ENCODE measurements at places on chromosomes 3 and 15. TPM values are rescaled to one million over a fixed set of nuclear protein-coding genes. Genes with fewer than 3 reads are reported as not detected.

MESP1 gene
- total RNA-seq, result 2.5 TPM

TYRO3 gene
- total RNA-seq, result 13.8 TPM

TMEM108 gene
- total RNA-seq, result 0.12 TPM

GRCh38 chr3:9935966-9936510 is 2.4 kb downstream of the CRELD1 start:
- no peak for DNase-seq

- no peak for DNase-seq
Measured at GRCh38 chr3:102176333-102177050, 258.3 kb upstream of the ZPLD1 start.

DNA sequence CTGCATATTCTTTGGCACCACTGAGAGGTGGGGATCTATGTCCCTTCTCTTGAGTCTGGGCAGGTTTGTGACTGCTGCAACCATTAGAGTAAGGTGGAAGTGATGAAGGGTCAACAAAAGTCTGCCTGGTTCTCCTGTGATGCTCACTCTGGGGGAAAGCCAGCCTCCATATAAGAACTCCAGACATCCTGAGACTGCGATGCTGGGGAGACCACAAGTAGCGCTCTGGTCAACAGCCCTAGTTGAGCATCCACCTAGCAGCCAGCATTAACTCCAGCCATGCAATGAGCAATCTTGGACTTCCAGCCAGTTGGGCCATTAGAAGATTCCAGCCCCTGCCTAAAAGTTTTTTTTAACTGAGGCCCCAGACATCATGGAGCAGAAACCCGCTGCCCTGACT is 62.8 kb downstream of the SCN11A start:
- DNase-seq, result no peak

- peak; percentile 27 for DNase-seq
Measured at GRCh38 chr3:184240384-184241140, 8.2 kb downstream of the ALG3 start.

TGM4 gene
- under 0.01 TPM for total RNA-seq

DNA sequence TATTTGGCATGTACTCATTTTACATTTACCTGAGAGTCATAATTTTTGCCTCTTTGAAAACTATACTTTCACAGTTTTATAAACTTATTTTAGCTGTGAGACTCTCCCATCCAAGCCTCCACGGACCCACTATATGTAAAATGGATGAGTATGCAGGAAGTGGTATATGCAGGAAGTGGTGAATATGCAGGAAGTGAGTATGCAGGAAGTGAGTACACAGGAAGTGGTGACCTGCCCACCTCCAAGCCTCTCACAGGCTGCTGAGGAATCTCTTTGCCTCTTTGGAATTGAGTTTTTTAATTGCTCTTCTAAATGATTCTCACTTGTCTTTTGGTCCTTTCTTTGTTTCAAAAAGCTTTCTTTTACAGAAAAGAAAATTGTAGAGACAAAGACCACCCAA is 85.2 kb downstream of the KBTBD8 start:
- DNase-seq, result peak; percentile 46

DNA sequence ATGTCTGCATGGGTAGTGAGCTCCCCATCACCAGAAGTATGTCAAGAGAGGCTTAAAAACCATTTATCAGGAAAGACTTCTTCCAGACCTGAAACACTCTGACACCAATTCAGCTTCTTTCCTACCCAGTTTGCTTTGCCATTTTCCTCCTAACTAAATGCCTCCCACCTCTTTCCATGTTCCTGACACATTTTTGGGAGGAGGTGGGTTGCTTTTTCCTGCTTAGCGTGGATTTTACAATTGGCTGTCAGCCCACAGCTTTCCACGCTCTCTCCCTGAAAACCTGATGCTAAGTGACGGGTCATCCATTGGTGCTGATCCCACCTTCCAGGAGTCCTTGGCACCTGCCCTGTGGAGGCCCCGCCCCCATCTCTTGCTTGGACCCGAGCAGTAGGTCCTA is 264.9 kb upstream of the ST8SIA2 start:
- no peak for DNase-seq

GRCh38 chr3:13288732-13289718 is 131.1 kb downstream of the NUP210 start:
- DNase-seq, result peak; percentile 15

DNA sequence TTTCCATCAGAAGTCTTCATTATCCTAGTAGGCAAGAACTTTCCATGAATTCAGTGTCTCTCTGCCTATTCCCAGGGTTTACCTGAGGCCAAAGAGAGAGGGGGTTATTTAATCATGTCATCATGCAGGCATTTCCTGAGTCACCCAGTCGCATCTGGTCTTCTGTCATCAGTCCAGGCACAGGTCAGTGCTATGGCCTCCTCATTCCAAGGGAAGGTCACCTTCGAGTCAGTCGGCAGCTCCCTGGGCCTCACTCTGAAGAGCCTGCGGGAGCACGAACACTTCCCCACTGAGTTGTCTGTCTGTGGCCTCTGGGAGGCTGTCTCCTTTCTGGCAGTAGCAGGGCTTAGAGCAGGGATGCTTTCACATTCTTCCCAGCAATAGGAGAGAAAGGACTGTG is 26.2 kb upstream of the LRTM1 start:
- DNase-seq, result peak; percentile 99

RAB6B gene
- 0.29 TPM for total RNA-seq

THSD4 gene
- 25.2 TPM for total RNA-seq

- no peak for DNase-seq
Measured at GRCh38 chr3:73774645-73775044, 149.9 kb upstream of the PDZRN3 start.

MAGI1 gene
- 3.4 TPM for total RNA-seq

DNA sequence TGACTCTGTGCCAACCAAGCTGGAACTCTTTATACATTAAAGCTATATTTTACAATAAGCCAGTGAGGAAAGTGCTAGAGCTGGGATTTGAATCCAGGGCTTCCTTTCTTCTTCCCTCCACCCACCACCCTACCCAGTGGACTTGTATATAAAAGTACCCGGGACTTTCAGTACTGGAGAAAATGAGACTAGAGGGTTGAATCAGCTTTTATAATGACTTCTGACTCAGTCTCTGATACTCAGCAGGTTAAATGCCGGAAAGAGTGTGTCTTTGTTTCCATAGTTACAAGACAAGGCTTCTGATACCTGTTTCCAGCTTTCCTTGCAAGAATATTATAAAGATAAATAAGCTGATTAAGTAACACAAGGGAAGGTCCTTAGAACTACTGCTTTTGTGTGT is 80.9 kb downstream of the FRMD4B start:
- peak; percentile 20 for DNase-seq

TMEM45A gene
- 142 TPM for total RNA-seq

DNA sequence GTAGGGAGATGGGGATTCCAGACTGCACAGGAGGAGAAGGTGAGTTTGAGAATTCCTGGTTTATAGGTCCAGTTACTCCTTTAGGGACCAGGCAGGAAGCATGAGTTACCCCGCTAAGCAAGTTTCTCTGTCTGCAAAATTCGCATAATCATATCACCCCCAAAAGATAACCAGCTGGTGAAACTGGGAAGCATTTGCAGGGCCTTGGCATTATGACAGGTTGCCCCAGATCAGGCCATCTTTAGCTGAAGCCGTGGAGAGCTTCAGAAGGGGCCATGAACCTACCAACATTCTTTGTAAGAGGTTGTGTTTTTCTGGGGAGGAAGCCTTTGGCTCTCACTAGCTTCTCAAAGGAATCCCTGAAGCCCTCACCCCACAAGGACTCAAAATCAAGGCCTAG is 29.4 kb downstream of the ATP2B2 start:
- no peak for DNase-seq

CIDEC gene
- total RNA-seq, result not detected

SNTN gene
- not detected for total RNA-seq

GRCh38 chr15:82950295-82950694 is 2.2 kb downstream of the HOMER2 start:
- no peak for DNase-seq

DNA sequence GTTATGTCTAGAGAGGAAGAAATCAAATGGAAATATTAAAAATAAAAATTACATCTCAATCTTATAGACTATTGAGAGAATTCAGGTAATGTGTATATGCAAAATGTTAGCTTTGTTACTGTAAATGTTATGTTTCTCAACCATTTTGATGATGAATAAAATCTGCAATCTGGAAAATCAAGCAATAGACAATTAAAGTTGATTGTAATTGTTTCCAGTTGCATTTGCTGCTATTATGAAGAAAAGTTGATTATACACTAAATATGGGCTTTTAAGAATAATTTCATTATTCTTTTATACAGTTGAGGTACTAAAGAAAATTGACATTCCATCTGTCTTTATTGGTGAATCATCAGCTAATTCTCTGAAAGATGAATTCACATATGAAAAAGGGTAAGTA is 68.9 kb downstream of the PFN2 start:
- no peak for DNase-seq

ETFA gene
- 216 TPM for total RNA-seq

DNA sequence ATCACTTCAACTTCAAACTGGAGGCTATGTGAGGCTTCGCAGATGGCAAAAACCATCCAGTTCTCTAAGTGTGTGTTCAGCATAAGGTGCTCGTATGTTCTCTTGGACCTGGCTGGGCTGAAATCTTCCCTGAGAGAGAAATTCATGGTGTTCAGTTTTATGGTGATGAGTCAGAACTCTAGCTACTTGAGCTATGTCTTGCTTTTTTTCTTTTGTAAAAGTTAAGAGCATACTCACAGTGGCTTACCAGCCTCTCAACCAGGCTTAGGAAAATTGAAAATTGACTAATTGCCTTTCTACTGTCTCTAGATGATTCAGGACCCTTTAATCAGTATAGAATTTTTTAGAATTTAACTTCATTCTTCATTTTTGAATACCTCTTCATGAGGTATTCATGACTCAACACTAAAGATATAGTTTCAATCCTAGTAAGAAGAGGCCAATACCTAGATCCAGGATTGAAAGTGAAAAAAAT is 617.5 kb downstream of the TBL1XR1 start:
- DNase-seq, result no peak

DNA sequence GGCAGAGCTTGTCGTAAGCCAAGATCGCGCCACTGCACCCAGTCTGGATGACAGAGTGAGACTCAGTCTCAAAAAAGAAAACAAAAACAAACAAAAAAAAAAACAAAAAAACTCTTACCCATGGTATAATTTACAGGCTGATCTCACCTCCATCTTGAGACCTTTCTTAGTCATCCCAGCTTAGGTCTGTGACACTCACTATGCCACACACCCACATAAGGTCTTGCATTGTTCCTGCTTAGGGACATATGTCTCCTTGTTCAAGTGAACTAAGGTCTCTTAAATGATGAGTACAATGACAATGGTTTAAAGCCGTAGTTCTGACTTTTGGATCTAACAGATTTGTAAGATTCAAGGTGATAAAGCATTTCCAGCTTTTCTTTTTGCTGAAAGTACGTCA is 360.2 kb upstream of the ARHGEF26 start:
- DNase-seq, result no peak

CCR3 gene
- 0.10 TPM for total RNA-seq

DNA sequence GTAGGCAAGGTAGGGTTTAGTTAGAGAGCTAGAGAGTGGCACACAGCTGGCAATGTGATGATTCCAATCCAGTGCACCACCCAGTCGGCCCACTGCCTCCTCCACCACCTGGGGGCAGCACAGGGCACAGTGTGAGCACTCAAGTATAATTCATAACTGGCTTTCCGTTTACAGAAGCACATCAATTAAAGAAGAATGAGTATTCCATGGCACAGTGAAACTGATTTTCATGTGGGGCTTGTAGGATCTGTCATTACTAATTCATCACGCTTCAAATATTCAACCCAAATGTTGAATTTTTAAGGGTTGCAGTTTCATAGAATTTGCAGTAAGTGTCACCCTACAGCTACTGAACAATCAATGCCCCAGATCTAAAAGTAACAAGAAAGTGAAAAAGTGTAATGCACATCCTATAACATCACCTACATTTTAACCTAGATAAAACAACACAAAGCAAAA is 149.9 kb downstream of the IGSF11 start:
- peak; percentile 39 for DNase-seq

DNA sequence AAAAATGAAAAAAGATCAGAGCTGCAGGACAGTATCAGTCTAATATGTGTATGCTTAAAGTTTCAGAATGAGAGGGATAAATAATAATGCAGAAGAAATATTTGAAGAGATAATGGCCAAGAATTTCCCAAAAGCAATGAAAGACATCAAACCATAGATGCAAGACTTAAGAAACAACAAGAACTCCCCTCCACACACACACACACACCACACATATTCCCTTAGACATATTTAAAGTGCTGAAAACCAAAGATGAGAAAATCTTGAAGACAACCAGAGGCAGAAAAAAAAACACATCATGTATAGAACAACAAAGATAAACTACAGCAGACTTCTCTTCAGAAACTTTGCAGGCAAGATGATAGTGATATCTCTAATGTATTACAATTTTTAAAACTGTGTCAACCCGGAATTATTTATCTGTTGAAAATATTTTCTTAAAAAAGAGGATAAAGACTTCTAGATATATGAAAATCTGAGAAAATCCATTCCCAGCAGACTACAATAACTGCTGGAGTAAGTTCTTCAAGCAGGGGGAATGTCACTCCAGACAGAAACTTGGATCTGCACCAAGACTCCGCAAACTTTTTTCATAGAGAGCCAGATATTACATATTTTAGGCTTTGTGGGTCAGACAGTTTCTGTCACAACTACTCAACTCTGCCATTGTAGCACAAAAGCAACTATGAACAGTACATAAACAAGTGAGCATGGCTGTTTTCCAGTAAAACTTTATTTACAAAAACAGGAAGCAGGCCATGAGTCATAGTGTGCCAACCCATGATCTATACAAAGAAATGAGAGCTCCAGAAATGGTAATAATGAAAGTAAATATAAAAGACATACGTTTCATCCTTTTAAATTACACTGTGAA is 223.4 kb upstream of the CGNL1 start:
- DNase-seq, result peak; percentile 56

DNA sequence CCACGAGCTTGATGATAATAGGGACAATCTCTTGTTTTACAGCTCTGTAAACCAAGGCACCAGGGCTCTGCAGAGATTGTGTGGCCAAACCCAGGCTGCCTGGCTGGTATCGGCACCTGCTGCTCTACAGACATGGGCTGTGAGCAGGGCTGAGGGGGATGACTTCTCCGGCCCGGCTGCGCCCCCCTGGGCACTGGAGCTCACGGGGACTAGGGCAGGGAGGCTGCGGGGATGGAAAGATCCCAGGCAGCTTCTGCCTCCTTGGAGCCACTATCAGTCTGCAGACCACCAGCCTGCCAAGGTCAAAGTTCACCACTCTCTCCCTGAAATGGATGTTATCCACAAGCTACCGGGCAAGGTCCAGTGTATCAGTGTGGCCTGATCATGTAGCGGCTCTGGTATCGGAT is 22.0 kb upstream of the PIGZ start:
- no peak for DNase-seq

LRTM1 gene
- 1.6 TPM for total RNA-seq

GRCh38 chr3:175208326-175208725 is 349.2 kb downstream of the NAALADL2 start:
- peak; percentile 3 for DNase-seq

- no peak for DNase-seq
Measured at GRCh38 chr3:116929505-116930222, 220.1 kb downstream of the TUSC7 start.

GRCh38 chr3:13768453-13768852 is 111.4 kb downstream of the WNT7A start:
- DNase-seq, result no peak

All from RPMI7951 (cell line).